ENCODE measurements at places on chromosomes 16 and 17.

GRCh38 chr16:86882586-86883280, 304.4 kb downstream of the FOXL1 start:
- no peak for DNase-seq

- DNase-seq = no peak
Observed at GRCh38 chr17:46984341-46984740, 5.3 kb upstream of the RPRML start.

GRCh38 chr17:81271226-81271625, 23.9 kb downstream of the SLC38A10 start:
- no peak for DNase-seq

DNA sequence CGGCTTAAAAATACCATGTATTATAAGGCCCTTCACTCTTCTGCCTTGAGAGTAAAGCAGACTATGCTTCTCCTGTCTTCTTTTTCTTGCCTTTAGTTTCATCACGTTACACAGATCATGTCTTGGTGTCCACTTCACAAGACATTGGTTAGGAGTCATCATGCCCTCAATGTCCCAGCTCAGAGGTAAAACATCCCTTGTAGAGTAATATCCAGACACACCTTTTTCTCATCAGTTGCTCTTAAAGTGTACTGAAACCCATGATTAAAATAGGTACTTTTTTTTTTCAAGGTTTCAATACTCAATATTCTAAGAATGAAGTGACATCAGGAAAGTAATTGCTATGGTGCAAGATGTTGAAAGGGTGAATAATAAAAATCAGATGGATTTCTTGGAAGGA, 267.8 kb downstream of the PMP22 start:
- no peak for DNase-seq

DNA sequence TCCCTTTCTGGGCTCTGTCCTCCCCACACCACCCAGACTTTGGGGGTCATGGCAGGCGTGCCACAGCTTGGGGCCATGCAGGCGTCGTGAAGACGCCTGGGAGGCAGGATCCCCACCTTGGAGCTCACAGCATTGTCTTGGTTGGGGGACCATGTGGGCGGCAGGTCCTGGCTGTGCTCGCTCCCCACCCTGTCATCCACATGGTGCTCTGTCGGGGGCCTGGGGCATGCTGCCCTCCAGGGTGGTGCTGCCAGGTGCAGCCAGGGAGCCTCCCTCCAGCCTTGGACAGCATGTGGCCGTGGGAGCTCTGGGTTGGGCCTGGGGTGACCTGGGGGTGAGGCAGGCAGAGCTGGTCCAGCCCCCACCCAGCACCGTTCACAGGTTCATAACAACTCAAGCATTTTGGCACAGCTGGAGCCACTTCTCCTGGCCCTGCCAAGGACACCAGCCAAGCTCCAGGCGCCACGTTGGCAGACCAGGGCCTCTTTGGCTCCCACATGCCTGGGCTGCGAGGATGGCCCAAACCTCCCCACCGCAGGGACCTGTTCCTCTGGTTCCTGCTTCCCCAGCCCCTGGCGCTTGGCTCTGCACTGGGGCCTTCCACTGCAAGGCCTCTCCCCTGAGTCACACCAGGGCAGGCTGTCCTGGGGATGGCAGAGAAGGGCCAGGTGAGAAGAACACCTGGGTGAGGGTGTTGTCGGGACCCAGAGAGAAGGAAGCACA, 15.1 kb upstream of the ATP6V0C start:
- no peak for DNase-seq

DNA sequence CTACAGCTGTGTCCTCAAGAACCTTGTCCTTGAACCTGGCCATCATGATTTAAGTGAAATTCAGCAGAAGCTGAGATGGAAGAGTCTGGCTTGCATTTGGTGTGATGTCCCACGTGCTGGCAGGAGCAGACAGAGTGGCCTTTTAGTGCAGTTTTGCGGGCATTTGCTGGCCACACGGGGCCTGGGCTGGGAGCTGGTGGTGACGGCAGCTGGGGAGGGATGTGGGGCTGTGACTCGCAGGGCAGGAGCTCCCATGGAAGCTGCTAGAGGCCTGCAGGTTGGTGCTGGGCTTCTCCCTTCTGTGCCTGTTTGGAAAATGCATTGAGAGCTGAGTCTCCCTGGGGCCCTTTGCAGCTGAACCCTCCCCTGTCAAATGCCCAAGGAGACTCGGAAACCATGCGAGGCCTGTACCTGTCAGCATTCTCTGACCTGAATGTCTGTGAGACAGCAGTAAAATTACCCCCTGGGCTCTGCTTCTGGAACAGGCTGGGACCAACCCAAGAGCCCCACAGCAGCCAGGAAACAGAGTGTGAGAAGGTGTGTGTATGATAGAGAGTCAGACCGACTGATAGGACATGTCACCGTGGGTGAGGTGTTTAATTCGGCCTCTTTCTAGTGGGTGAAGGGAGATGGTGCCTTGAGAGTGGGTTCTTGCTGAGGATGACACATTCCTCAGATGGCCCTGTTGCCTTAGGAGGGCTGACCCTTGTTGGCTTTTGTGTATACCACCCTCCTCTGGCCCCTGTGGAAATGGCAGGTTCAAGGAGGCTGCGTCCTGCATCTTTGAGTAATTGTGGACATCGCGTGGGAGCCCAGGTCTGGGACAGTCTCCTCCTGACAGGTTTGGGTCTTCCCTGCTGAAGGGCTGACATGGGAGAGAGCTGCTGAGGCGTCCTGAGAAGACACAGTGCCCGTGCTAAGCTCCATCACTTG, 145.5 kb downstream of the MSI2 start:
- DNase-seq = no peak

GRCh38 chr17:69581061-69581961, 166.8 kb downstream of the MAP2K6 start:
- DNase-seq = peak; percentile 1
